ENCODE measurements at places on chromosomes 1 and 21.

GRCh38 chr1:83546874-83547273 is 452.1 kb downstream of the TTLL7 start:
- DNase-seq = no peak

GRCh38 chr1:63813829-63814277 is 40.0 kb downstream of the ROR1 start:
- DNase-seq = no peak

- DNase-seq = no peak
Observed at GRCh38 chr21:39079617-39080016, 103.6 kb downstream of the PSMG1 start.

- no peak for DNase-seq
Observed at GRCh38 chr1:14976256-14976655, 177.3 kb upstream of the TMEM51 start.

DNA sequence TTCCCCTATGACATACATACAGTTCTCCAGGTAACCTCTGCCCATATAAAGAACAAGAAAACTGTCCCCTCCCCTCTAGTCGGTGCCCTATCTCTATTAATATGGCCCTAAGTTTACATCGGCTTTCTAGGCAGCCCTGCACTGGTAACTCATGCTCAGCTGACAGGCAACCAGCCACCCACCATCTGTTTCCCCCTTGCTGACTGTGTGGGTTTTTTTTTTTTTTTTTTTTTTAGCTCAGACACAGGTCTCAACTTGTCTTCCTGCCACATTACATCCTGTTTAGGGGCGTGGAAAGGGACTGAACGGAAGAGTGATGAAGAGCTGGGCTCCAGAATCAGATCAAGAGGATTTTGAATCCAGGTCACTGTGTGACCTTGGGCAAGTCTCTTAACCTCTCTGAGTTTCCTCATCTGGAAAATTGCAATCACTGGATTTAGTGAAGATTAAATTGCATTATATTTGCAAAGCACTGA is 14.0 kb downstream of the LAPTM5 start:
- DNase-seq = no peak

DNA sequence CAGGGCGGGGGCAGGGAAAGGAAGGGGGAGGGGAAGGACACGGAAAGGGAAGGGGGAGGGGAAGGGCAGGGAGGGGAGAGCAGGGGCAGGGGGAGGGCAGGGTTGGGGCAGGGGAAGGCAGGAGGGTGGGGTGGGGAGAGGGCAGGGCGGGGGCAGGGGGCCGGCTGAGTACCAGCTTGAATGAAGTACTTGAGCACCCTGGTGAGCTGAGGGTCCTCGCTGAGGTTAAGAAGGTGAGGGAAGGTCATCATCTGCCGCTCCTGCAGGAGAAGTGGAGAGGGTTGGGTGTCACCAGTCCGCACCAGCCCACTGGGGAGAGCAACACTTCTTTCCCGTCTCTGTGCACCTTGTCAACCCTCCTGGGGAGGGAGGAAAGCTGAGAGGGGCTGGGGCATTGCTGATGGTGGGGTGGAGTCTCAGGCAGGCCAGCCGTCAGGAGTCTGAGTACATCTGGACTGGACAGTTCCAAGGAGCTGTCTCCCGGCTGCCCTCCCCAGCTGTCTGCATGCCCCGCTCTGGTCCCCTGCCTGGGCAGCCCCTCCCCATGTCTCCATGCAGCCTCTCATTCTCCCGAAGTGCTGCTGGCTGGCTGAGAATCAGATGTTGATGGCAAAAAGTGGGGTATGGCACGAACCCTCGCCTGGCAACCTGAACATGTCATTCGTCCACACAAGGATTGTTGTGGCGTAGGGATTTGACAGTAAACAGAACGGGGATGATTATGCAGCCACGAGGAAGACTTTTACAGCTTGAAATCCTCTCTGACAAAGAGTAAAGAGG is 70.0 kb downstream of the SCCPDH start:
- DNase-seq = no peak

- no peak for DNase-seq
Observed at GRCh38 chr1:156584813-156585212, 5.3 kb downstream of the TTC24 start.

DNA sequence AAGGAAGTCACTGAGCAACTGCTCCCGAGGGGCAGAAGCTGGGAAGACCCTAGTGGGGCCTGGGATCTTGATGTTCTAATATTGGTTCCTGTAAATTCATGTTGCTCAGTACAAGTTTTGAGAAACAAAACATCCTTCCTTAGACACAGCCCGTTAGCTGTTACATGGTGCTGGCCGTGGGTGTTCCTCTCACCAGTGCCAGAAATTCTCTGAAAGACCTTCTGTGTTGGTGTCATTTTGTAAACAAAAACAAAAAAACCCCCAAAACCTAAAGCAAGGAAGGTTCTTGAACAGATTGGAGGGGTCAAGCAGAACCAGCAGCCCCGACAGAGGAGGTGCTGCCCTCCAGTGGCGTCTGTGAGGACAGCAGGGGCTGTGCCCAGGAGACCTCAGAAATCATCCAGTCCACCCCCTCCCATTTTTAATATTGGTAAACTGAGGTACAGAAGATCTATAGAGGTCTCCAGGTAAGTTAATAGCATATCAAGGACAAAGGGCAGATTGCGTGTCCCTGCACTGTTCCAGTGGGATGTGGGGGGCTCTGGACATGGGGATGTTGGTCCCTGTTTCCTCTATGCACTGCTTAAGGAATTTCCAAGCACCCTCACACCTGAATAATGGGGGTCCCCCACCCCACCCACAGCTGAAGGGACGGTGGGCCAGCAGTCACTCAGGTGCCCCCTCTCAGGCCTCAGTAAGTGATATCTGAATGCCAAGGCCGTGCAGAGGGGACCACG is 38.2 kb downstream of the SLC2A7 start:
- no peak for DNase-seq

GRCh38 chr1:186076006-186076405 is 299.0 kb downstream of the TPR start:
- no peak for DNase-seq

- no peak for DNase-seq
Observed at GRCh38 chr21:31529406-31529805, 130.1 kb upstream of the SOD1 start.

- no peak for DNase-seq
Observed at GRCh38 chr21:31558189-31558961, 101.1 kb upstream of the SOD1 start.

DNA sequence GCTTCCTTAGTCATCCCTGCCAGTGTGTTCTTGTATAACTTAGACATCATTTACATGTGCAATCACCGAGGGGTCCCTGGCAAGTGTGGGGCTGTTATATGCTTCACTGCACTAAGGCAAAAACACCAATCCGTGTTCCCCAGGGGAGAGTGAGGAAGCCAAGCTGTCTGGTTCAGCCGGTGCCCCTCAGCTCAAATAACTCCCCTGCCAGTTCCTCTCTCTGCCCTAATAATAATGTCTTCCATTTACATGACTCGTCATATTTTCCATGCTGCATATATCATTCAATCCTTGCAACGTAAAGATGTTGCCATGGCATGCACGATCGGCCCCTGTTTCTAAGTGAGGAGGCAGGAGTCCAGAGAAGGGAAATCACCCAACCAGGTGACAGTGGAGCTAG is 24.4 kb upstream of the NDC1 start:
- DNase-seq = no peak

DNA sequence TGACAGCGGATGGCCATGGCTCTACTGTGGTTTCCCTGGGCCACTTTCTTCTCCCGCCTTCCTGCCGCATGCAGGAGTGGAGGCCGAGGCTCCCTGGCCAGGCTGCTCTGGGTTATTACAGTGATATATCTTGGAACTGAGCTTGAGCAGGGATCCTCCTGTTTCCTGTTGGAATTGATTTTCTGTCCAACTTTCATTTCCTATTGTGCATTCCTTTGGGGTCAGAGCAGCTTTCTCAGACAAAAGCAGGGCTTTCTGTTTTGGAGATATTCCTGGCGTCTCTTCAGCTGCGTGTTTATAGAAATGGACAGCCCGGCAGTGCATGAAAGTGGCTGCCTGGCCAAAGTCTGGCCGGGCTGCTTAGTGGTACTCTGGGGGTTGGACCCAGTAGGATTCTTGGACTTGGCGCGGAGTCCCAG is 146.4 kb downstream of the KIF26B start:
- no peak for DNase-seq

GRCh38 chr1:52670604-52671003 is 27.5 kb downstream of the COA7 start:
- no peak for DNase-seq

GRCh38 chr21:43006874-43007208 is 32.5 kb downstream of the PKNOX1 start:
- no peak for DNase-seq

DNA sequence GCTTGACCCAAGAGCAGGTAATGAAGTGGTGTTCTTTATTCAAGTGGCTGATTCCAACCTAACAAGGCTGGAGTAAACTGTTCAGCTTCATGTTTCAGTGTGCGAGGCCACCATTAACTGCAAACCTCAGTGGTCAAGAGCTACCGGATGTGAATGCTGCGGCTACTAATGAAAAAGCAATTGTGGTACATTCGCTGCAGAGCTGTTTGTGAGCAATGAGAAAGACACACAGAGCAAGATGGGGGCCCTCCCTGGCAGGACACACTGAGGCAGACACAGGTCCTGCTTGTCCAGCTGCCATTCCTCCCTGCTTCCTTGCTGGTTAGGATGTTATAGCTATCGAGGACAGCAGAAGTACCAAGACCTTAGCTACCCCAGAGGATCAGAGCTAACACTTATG is 26.1 kb downstream of the SYF2 start:
- no peak for DNase-seq

GRCh38 chr1:39076127-39076798 is 50.1 kb downstream of the NDUFS5 start:
- no peak for DNase-seq

DNA sequence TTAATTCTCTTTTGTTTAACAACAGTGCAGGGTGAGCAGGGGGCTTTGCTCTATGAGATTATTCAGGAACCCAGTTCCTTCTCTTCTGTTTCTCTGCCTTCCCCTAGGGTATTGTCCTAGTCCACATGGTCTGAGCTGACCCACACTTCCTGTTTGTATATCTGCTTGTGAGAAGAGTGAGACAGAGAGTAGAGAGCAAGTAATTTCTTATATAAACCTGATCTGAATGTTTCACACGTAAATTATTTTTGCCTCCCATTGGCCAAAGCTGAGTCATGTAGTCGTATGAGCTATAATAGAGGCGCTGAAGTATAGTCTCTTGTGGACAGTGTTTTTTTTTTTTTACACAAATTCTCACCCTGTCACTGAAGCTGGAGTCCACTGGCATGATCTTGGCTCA is 134.2 kb upstream of the SERTAD4 start:
- DNase-seq = no peak

- peak; percentile 67 for DNase-seq
Observed at GRCh38 chr1:180151508-180151907, 3.2 kb upstream of the QSOX1 start.

DNA sequence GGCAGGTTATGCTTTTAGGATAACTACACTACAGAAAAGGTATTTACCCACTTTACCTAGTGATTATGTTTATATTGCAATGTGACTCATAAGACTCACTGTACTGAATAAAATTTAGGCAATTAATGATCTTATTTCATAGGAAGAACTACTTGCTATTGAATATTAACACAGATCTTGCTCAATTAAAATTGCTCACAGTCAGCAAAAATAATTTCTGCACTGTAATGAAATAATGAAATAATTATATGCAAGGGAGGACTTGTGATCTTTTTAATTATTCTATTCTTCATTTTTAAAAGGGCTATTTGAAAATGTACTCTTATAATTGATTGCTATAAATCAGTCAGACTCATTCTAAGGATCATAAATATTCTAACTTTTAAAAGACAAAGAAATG is 48.0 kb upstream of the FOXD3 start:
- DNase-seq = no peak

DNA sequence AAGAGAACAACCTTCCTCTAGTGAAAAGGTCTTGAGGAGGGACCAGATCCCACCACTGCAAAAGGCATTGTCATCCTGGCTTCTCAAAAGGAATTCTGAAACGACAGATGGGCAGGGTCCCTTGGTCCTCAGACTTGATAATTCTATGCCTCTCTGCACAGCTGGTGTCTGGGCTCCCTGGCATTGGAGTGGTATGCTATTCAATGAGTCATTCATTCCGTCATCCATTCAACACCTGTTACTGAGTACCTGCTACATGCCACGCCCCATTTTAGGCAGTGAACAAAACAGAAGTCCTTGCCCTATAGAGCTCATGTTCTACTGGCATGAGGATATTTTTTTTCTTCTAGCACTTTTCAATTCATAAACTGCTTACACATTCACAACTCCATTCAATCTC is 45.8 kb upstream of the HMGB4 start:
- DNase-seq = no peak

- no peak for DNase-seq
Observed at GRCh38 chr1:224185208-224185607, 2.2 kb downstream of the DEGS1 start.

GRCh38 chr1:205582046-205582445 is 49.8 kb downstream of the ELK4 start:
- no peak for DNase-seq

- DNase-seq = no peak
Observed at GRCh38 chr1:208885650-208886049, 641.5 kb upstream of the PLXNA2 start.

- no peak for DNase-seq
Observed at GRCh38 chr1:33971913-33972312, 108.0 kb downstream of the HMGB4 start.

- no peak for DNase-seq
Observed at GRCh38 chr1:207815913-207816291, 64.0 kb downstream of the CD46 start.

DNA sequence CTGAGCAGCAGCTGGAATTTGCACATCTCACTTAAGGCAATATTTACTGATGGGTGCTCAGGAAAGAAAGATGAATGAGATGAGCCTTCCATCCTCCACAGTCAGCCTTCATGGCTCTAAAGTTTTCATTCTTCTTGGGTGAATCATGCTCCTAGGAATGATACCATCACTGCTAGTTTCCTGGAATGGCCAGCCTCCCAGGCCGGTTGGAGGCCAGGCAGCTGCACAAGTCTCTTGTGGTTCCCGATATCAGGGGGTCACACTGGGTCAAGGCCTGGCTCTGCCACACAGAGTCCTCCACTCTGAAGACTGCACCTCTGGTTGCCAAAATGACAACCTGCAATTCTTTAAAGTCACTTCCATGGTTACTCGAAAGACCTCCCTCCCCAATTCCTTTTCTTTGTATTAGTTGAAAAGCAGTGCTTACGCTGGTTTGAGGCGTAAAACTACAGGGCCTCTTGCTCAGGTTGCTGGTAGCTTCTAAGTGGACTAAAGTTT is 46.2 kb upstream of the PALMD start:
- no peak for DNase-seq
